ENCODE measurements at places on chromosomes 12 and 14.

DNA sequence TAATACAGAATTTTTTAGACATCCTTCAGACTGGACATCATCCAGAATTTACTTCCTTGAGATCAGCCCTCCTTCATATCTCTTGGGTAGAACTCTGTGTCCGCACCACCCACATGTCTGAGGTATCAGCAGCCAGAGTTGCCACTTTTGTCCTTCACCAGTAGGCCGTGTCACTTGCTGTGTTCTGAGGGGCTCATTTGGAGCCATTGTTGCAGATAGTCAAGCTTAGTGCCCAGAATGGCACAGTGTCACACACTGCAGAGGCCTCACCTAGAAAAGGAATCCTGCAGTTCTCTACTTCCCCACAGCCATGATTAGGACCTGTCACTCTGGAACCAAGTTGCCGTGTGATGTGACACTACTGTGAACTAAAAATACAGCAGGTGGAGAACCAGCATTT is 36.9 kb upstream of the KCNK13 start:
- DNase-seq = no peak

DNA sequence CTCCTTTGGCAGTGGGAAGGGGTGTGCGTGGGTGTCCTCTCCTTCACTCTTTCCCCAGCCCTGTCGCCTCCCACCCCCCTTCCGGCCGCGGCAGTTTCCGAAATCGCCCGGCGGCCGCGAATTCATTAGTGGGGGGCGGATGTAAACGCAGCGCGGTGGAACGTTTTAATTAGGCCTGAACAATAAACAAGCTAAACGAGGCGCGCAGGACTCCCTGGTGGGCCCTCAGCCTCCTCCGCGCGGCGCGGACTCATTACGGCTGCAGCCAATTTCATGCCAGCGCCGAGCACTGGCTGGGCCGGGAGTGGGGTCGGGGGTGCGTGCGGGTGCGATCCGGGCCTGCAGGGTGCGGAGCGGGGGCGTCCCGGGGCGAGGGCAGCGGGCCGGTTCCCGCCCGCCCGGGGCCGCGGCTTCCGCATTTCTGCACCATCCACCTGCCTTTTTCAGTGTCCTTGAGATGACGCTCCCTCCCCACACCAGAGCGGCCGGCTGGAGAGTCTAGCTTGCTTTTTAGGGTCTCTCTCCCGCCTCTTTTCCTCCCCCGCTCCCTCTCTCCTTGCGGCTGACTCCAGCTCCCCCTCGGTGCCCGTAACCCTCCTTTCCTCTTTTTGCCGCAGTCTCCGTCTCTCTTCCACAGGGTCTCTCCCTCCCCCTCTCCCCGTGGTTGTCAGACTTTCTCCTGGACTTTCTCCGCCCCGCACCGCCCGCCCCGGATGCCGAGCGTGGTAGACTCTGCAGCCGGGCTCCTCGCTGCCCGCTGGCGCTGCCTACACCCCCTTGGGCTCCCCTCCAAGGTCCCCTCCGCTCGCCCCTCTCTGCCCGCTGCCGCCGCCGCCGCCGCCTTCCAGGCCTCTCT is at the start of gene CISTR:
TSS of gene CISTR (minus strand) at position 644 of the 856 bp plus-strand sequence.
- peak; percentile 46 for DNase-seq

- DNase-seq = no peak
Observed at GRCh38 chr14:77003960-77004710, 24.4 kb downstream of the IRF2BPL start.

DNA sequence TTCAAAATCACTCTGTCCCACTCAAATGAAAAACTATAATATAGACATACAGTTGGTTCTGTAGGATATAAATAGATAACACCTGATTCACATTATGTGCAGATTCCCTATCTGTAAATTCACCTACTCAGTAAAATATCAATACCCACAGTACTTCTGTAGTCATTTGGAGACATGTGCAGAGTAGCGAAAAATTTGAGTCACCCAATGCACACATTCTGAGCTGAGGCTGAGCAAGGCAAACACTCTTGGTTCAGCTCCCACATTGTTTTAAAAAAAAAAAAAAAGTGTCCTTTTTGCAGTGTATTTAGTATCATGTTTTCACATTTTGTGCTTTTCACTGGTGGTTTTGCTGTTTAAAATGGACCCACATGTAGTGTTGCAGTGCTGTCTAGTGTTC is 27.3 kb upstream of the BBS10 start:
- DNase-seq = no peak

DNA sequence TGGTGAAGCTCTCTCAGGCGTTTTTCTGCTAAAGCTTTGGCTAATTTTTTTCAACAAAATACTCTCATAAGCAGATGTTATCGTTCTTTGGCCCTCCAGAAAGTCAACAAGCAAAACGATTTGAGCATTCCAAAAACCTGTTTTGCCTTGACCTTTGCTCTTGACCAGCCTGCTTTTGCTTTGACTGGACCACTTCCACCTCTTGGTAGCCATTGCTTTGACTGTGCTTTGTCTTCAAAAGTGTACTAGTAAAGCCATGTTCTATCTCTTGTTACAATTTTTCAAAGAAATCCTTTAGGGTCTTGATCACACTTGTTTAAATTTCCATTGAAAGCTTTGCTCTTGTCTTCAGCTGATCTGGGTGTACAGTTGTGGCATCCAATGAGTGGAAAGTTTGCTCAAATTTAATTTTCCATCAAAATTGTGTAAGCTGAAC is 10.7 kb upstream of the ARID4A start:
- no peak for DNase-seq

GRCh38 chr12:107478881-107479280 is 206.7 kb upstream of the PWP1 start:
- DNase-seq = no peak

- DNase-seq = no peak
Observed at GRCh38 chr12:28223858-28224257, 33.6 kb downstream of the CCDC91 start.

- no peak for DNase-seq
Observed at GRCh38 chr12:4388032-4388431, 8.5 kb upstream of the FGF23 start.

GRCh38 chr12:71981149-71981548 is 42.5 kb downstream of the TPH2 start:
- DNase-seq = no peak

DNA sequence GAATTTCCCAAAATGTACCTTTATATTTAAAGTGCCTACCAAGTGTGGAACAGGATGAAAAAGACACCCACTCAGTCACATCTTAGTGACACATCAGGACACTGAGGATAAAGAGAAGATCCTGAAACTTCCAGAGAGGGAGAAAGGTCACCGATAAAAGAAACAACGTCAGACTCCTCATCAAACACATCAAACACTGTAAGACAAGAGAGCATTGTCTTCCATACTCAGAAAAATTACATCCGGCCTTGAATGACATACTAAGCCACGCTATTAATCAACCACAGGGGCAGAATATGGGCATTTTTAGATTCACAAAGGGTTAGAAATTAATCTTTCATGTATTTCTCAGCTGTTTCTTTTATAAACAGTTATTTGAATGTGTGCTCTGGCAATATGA is 490.3 kb downstream of the APAF1 start:
- no peak for DNase-seq

GRCh38 chr12:54840244-54840865 is 14.0 kb upstream of the MUCL1 start:
- DNase-seq = peak; percentile 10

GRCh38 chr12:62288328-62288727 is 28.1 kb downstream of the USP15 start:
- DNase-seq = no peak

GRCh38 chr12:95470300-95470699 is 3.7 kb upstream of the METAP2 start:
- DNase-seq = no peak

- DNase-seq = no peak
Observed at GRCh38 chr12:123099560-123100192, 51.2 kb downstream of the PITPNM2 start.

- no peak for DNase-seq
Observed at GRCh38 chr12:5904441-5904840, 40.6 kb downstream of the ANO2 start.

DNA sequence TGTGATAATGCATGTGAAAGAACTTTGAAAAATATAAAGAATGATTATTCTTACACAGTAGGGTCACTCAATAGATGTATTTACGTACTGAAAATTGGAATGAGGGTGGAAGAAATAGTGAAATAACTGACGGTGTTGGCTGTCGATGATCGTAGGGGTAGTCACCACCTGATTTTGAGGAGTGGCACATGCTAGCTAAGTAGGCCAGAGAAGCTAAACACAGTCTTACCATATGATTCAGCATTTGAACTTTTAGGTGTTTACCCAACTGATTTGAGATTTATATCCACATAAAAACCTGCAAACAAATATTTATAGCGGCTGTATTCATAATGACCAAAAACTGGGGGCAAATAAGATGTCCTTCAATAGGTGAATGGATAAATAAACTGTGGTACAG is 47.6 kb upstream of the HIF1A start:
- no peak for DNase-seq

- DNase-seq = no peak
Observed at GRCh38 chr12:89619764-89620163, 88.9 kb downstream of the ATP2B1 start.

DNA sequence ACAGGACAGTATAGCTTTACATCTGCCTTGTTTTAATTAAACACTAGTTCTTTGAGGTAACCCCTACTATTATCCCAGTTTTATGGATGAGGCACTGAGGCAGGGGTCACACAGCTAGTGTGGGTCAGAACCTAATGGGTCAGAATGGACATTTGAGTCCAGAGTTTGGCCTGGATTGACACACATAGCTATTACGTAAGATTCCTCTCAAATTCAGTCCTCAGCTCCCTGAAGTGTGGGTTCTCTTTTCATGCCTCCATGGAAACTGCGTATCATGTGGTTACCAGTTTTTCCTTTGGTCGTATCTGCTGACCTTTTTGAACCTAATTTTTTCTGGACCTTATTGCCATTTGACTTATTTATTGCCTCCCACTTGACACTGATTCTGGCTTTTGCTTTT is 40.4 kb downstream of the PSEN1 start:
- no peak for DNase-seq

DNA sequence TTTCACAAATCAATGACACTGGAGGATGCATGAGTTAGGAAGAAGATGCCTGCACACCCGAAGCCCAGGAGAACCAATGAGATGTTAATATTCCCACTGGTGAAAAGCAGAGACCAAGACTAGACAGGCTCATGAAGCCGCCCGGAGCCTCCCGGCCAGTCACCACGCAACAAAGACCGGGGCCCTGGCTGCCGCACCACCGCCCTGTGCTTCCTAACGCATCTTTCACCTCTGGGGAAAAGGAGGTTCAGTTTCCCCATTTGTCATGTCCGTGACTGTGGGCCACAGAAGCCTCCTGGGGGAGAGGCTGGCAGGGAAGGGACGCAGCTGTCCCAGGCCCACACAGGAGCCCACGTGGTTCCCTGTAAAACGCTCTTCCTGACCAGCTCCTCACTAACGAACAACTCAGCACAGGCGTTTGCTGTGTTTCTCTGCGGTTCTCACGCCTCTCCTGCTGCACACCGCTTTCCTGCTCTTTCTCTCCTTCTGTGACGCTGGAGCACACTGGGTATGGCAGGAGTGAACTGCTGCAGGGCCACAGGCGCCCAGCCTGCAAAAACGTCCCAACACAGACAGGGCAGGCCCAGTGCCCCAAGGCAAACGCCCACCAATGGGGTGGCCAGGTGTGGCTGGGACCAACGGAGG is 10.8 kb downstream of the RIMBP2 start:
- DNase-seq = no peak

DNA sequence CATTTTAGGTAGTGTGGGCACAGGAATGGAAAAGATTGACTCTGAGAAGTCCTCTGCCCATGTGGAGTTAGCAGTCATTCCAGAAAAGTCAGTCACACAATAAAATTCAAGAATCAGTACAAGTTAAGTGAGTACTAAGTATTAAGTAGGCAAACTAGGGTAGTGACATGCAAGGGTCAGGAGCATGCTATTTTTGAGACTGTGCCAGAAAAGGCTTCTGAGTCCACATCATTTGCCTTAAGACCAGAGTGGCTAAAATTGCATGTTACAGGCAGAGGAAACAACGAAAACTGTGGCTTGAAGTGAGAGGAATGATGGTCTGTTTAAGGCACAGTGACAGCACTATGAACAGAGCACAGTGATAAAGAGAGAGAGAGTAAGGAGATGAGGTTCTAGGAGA is 108.9 kb downstream of the SLC6A15 start:
- no peak for DNase-seq

DNA sequence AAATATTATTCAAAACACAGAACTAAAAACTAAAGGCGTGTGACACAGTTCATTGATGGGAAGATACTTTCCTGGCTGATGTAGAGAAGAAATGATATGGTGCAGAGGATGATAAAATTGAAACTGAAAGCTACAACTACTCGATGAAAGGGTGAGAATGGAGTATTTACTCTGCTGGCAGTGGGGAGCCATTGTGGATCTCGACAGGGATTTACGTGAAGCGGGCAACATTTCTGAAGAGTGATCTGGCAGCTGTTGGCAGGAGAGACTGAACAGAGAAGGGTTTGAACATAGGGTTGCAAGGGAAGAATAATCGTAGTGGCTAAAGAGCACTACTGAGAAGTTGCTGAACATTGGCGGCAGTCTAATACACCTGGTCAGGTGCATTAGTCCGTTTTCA is 464.9 kb downstream of the PDZRN4 start:
- DNase-seq = no peak

GRCh38 chr14:74309125-74310022 is 6.6 kb upstream of the ABCD4 start:
- DNase-seq = no peak

GRCh38 chr12:48118284-48118871 is 786 bp upstream of the PFKM start:
- DNase-seq = peak; percentile 54

- peak; percentile 8 for DNase-seq
Observed at GRCh38 chr12:63045020-63045860, 105.8 kb downstream of the AVPR1A start.

DNA sequence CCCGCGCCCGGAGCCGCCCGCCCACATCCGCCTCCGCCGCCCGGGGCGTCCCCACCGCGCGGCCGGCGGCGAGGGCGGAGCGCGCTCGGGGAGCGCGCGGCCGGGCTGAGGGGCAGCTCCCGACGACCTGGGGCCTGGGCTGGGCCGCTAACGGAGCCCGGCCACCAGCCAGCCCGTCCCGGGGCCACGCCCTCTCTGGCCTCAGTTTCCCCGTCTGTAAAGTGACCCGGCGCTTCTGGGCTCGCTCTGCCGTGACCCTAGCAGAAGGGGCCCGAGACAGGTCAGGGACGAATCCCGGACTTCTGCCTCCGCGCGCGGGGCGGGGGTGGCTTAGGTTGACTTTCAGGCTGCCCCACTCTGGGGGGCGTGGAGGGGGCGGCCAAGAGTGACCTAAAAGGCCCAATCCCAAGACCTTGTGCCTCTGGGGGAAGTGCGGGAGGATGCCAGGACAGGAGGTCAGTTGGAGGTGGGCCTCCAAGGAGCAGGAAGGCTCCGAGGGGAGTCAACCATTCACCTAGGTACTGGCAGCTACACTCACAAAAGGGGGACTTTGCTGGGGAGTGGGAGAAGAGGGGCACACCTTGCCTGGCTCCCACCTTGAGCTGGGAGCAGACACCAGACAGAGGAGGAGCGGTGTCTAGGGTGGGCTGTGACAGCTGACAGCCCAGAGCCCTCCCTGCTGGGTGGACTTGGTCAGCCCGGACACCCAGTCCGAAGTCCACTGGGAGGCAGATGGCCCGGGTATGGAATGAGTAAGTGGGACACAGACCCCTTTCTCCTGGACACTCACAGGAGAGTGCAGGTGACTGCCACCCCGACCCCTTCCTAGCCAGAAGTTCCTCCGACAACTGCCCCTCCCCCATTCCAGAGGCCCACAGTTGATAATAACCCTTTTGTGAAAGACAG is 486 bp upstream of the AKT1 start:
- peak; percentile 77 for DNase-seq

- DNase-seq = no peak
Observed at GRCh38 chr14:77212097-77212870, 30.7 kb downstream of the TMEM63C start.

All from hematopoietic multipotent progenitor cell treated with erythropoietin and hydrocortisone succinate and interleukin-3 and kit ligand, for 4 days (in vitro differentiated cells).